ENCODE measurements at places on chromosomes 1 and 21.

DNA sequence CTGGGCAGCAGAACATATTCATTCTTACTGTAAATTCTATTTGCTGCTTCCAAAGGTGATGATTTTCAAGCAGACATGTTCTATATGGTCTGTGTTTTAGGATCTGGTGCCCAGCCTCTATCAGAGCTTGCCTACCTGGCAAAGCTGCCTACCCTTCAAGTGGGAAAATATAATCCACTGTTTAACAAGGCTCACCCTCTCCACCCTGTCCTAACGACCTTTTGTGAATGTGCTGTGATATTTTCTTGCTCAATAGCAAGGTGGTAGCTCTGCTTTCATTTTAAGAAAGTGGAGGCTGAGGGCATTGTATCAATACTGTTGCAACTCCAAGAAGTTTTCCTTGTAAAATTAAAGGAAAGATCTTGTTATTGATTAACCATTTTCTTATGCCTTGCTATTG, 26.0 kb upstream of the AGO1 start:
- DNase-seq, result no peak

DNA sequence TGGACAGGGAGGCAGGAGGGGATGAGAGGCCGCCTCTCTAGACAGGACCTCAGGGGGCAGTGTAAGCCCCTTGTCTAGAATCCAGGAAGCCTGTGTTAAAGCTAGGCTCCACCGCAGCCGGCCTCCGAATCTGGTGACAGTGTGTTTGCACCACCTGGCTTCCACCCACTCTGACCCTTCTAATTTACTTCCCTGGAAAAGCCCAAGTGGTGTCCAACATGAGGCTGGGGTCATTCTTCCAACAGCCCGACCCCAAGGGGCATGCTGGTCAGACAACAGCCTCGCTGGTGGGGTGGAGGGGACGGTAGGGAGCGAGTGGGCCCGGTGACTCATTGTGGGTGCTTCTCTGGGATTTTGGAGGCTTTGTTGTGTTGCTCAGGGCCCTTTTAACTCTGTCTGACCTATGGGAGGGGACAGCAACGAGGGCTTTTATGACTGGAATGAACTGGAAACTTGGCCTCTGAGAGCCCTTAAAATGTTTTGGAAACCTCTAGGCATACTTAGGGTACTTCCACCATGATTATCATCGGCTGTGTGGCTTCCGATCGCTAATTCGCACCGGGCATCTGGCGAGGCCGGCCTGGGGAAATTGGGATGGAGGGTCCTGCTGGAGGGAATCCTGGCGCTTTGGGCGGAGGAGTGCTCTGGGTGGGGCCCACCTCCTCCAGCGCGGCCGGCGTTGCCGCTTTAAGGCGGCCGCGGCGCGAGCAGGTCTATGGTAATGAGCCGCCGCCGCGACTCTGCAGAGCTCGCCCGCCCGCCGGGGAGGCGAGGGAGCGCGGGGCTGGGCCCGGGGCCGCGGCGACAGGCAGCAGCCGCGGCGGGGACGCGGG, at the start of gene CELSR2:
CELSR2 (plus strand) TSS at position 743 of the 833 bp plus-strand sequence. CDS start 541 bp downstream, outside the sequence.
- peak; percentile 82 for DNase-seq

DNA sequence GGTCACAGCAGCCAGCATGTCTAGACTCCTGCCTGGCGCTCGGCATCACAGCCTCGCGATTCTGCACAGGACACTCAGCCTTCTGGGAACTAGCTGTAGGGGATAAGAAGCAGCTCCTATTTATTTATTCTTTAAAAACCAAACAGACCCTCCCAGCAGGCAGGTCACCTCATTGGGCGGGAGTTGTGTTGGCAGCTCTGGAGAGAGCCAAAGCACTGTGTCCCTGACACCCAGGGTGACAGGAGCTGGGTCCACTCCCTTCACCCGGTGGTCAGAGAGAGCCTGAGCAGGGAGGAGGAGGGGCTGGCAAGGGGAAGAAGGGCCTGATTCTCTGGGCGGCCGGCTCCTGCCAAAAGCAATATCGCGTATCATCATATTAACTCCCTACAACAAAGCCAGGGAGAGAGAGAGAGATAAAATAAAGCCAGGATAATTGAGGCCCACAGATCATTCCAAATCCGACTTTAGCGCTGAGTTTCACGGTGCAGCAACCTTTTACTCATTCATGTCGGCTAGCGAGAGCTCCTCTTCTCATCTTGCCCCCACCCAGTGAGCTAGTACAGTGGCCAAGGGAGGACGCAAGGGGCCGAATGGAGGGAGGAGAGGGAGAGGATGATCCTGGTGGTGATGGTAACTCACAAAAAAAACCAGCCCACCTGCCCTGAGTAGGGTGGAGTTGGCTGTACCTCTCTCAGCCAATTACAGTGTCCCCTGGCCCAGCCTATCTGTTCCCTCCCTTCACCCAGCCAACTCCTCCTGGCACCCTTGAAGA, 79.8 kb upstream of the IFFO2 start:
- DNase-seq, result no peak

GRCh38 chr1:220044678-220045355, 1.5 kb downstream of the EPRS1 start:
- no peak for DNase-seq

- no peak for DNase-seq
Observed at GRCh38 chr21:37155186-37155585, 82.1 kb downstream of the TTC3 start.

- DNase-seq, result no peak
Observed at GRCh38 chr1:40703316-40703715, 11.8 kb downstream of the NFYC start.

GRCh38 chr1:178399177-178399728, 97.5 kb downstream of the CLEC20A start:
- DNase-seq, result no peak

GRCh38 chr1:18480315-18481189, at the start of gene KLHDC7A:
Gene KLHDC7A, plus strand, starts transcription at chr1:18480930. Its CDS starts 52 bp downstream, at chr1:18480982.
- DNase-seq, result peak; percentile 93
